ENCODE measurements at places on chromosomes 13 and 19.
A peak's percentile ranks its signal among the peaks of the same experiment; 100 is the strongest.

DNA sequence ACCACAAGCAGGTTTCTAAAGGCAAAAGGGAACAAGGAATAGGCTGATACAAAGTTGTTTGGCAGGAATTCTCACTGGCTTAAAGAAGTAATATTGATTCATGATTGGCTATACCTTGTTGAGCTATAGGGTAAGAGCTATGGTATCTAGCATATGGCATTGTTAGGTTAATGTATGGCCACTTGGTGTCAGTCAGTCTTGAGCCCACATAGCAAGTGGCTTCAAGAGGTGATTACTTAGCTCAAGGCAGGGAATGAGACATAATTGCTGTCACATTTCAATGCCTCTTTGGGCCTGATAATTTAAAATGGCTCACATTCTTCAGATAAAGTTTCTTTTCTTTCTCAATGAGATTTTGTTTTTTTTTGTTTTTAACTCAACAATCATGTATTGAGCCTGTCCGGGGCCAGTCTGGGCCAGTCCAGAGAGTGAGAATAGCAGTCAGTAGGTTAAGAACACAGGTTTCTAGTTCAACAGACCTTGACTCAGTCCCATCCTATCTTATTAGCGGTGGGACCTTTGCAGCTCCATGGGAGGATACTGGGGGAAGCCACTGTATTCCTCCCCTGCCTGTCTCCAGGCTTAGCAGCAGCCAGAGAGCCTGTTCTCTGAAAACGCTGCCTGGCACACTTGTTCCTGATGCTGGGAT lies 45.8 kb upstream of the RCBTB2 start:
- no peak overlapping the region for H3K27ac ChIP-seq
- no peak overlapping the region for H3K4me3 ChIP-seq
- H3K36me3 ChIP-seq, result no peaks in the 10 kb centered on the region
- no peak for DNase-seq

DNA sequence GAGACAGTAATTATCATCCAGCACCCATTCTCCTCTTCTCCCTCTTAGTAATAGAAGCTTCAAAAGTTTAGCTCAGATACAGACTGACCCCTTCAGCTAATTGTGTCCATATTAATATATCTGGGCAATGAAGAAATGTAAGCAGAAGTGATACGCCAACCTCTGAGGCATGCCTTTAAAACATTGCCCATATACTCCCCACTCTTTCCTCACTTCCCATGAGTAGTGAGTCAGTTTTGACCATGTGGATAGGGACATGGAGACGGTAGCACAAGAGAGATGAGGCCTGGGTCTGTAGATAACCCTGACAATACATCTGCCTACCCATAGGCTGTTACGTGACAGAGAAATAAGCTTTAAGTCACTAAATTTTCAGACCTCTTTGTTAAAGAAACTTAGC lies 147.6 kb downstream of the KCTD12 start:
- no peaks in the 10 kb centered on the region for H3K27me3 ChIP-seq
- H3K4me3 ChIP-seq, result no peak overlapping the region
- H3K4me1 ChIP-seq, result no peaks in the 10 kb centered on the region
- DNase-seq, result no peak
- no peak overlapping the region for H3K27ac ChIP-seq

DNA sequence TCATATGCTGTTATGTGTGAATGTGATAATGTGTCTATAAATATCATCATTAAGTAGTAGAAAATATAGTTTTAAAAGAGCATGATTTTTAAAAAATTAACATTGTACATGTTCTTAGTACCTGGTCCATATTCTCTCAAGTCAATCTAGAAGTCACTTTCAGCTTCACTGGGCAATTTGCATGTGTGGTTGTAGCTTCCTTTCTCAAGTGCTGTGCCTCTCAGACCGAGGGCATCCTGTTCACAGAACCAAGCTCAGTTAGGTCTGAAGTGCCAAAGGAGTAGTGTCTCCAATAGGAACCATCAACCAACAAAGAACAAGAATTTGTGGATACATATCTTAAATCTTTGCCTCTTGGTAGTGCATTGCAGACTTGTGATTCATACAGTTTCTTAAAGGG lies 541.8 kb upstream of the SLC10A2 start:
- H3K27me3 ChIP-seq, result no peaks in the 10 kb centered on the region
- H3K27ac ChIP-seq, result no peak overlapping the region
- H3K36me3 ChIP-seq, result no peaks in the 10 kb centered on the region
- H3K4me1 ChIP-seq, result no peaks in the 10 kb centered on the region
- no peak overlapping the region for H3K4me3 ChIP-seq

- H3K27ac ChIP-seq, result peak overlapping the region; percentile 20
- H3K4me3 ChIP-seq, result peak overlapping the region; percentile 70
- peaks cover 44% of the 10 kb centered on the region for H3K27me3 ChIP-seq
- DNase-seq, result no peak
These were observed 493 bp upstream of the LHFPL6 start for GRCh38 chr13:39603424-39603947.

- DNase-seq, result no peak
- H3K27me3 ChIP-seq, result no peaks in the 10 kb centered on the region
These were observed 208.0 kb downstream of the DLEU7 start for GRCh38 chr13:50635504-50635903.

DNA sequence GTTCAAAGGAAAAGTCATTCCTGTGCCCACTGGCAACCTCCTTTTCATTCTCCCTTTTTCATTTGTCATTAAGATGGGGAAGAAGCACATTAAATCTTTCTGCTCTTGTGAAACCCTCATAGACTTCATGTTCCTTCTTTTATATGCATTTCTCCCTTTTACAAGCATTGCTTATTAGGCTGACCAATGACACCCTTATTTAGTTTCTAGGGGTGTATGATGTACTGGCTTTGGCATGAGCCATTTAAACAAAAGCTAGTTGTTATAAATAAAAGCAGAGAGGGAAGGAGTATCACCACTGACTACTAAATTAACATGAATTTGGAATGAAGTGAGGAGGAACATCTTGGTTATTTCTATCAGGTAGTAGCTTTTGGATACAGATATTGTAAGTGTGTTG lies 68.2 kb upstream of the PCDH9 start:
- H3K4me3 ChIP-seq, result no peak overlapping the region
- H3K4me1 ChIP-seq, result no peaks in the 10 kb centered on the region
- no peaks in the 10 kb centered on the region for H3K27me3 ChIP-seq
- no peak for DNase-seq
- no peak overlapping the region for H3K27ac ChIP-seq

- no peak overlapping the region for H3K4me3 ChIP-seq
- no peaks in the 10 kb centered on the region for H3K27me3 ChIP-seq
- no peak for DNase-seq
- no peaks in the 10 kb centered on the region for H3K4me1 ChIP-seq
These were observed 68.2 kb downstream of the CACNA1A start for GRCh38 chr19:13437919-13438618.

GRCh38 chr19:12090807-12091206 lies 26.3 kb downstream of the ZNF844 start:
- no peak overlapping the region for H3K27ac ChIP-seq
- H3K4me1 ChIP-seq, result peaks cover 10% of the 10 kb centered on the region
- peak; percentile 88 for DNase-seq
- peak overlapping the region; percentile 24 for H3K4me3 ChIP-seq

DNA sequence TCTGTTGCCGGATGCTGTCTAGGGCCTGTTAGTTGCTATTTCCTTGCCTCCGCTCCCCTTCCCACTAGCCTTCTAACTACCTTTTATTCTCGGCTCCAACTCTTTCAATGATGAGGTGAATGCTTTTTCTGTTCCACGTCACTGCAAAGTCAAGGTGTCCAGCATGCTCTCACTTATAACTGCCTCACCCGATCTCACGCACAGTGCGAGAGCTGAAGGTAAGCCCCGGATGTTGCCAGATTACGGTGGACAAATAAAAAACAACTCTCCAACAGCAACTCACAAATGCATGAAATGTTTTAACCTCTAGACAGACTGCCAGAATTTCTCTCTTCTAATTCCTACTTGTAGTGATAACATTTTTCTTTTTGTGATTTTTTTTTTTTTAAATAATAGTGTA lies 169.9 kb downstream of the STK24 start:
- no peak for DNase-seq
- H3K27ac ChIP-seq, result no peak overlapping the region
- H3K36me3 ChIP-seq, result no peaks in the 10 kb centered on the region
- H3K4me3 ChIP-seq, result no peak overlapping the region

GRCh38 chr13:80572923-80573316 lies 232.0 kb upstream of the SPRY2 start:
- H3K27ac ChIP-seq, result no peak overlapping the region
- H3K36me3 ChIP-seq, result no peaks in the 10 kb centered on the region
- H3K27me3 ChIP-seq, result no peaks in the 10 kb centered on the region
- no peak for DNase-seq

DNA sequence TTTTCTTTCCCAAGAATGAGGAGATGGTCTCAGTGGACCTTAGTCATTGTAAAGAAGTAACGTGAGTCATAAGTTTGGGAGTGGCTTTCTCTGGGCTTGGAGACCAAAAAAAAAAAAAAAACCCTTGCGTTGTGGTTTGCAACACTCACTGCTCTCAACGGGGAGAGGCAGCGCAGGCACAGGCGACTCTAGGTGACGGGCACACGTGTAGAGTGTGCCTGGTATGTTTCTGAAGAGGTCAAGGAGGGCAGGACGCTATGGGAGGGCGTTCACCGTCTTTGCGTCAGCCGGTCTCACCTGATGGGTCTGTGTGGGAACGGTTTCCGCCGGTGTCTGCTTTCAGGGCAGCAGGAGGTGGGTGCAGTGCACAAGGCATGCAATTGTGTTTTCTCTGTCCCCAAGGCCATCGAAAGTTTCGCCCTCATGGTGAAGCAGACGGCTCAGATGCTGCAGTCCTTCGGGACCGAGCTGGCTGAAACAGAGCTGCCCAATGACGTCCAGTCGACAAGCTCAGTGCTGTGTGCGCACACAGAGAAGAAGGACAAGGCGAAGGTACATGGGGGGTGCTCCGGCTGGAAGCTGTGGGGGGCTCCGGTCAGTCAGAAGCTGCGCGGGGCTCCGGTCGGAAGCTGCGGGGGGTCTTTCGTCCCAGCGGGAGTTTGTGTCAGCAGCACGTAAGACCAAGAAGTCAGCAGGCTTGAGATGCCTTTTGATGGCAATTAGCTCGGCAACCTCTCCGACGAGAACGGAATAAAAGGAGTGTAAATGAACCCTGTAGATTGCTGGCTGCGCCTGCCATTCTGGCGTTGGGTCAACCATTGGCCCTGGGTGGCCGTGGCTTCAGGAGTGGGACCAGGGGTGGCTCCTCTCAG lies 40.8 kb upstream of the F7 start:
- no peak overlapping the region for H3K4me3 ChIP-seq
- H3K27ac ChIP-seq, result no peak overlapping the region
- DNase-seq, result no peak
- no peaks in the 10 kb centered on the region for H3K27me3 ChIP-seq
- H3K4me1 ChIP-seq, result no peaks in the 10 kb centered on the region
- no peaks in the 10 kb centered on the region for H3K36me3 ChIP-seq

DNA sequence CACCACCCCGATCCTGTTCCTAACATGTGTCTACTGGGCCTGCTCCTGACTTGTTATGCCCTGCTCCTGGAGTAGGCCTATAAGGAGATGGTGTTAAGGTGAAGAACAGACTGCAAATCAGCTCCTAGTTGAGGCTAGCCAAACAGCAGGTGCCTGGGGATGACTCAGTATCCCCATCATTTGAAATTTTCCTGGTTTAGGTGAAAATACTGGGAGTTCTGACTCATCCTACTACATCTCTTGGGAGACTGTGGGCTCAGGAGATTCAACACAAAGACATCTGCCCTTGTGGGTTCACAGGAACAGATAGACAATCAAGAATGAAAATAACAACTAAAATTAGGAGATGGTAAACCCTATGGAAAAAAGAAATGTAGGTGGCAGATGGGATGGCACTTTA lies 41.2 kb downstream of the BRD4 start:
- DNase-seq, result no peak
- H3K36me3 ChIP-seq, result peaks cover 10% of the 10 kb centered on the region
- H3K4me3 ChIP-seq, result no peak overlapping the region
- H3K27ac ChIP-seq, result peak overlapping the region; percentile 23
- peaks cover 93% of the 10 kb centered on the region for H3K4me1 ChIP-seq

DNA sequence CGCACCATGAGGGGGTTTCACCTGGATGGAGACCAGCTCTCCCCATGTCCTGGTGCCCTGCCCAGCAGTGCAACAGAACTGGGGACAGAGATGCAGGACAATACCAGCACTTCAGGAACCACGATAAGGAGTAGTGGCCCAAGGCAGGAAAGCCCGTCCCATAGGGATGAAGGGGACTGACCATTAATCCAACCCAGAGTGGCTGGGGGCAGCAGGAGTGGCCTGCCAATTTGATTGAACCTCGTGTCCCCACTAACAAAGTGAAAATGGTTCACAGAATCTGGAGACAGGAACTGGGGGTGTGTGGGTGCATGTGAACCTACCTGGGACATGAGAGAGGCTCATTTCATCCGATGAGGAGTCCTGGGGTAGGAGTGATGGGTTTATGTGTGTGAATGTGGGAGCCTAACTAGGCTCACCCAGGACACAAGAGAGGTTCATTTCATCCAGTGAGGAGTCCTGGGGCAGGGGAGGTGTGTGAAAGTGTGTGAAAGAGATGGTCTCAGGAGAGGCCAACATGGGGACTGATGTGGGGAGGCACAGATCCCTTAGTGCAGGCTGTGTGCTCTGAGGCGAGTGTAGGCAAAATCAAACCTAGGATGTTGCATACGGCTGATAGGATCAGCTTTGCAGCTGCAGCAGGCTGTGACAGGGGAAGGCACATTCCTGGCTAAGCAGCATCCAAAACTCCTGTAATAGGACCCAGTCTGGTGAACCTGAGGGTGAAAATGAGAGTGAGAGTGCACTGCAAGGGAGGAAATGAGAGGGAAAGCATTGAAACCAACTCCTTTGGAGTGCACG lies 98.2 kb downstream of the ZNF429 start:
- H3K4me1 ChIP-seq, result peaks cover 25% of the 10 kb centered on the region
- no peaks in the 10 kb centered on the region for H3K27me3 ChIP-seq
- peak overlapping the region; percentile 87 for H3K27ac ChIP-seq
- H3K36me3 ChIP-seq, result no peaks in the 10 kb centered on the region
- H3K4me3 ChIP-seq, result peak overlapping the region; percentile 81

- H3K27me3 ChIP-seq, result peaks cover 36% of the 10 kb centered on the region
- peak; percentile 36 for DNase-seq
- no peaks in the 10 kb centered on the region for H3K36me3 ChIP-seq
- H3K27ac ChIP-seq, result no peak overlapping the region
- peaks cover 6% of the 10 kb centered on the region for H3K4me1 ChIP-seq
- H3K4me3 ChIP-seq, result no peak overlapping the region
These were observed 1.1 kb downstream of the SHANK1 start for GRCh38 chr19:50718255-50719118.

DNA sequence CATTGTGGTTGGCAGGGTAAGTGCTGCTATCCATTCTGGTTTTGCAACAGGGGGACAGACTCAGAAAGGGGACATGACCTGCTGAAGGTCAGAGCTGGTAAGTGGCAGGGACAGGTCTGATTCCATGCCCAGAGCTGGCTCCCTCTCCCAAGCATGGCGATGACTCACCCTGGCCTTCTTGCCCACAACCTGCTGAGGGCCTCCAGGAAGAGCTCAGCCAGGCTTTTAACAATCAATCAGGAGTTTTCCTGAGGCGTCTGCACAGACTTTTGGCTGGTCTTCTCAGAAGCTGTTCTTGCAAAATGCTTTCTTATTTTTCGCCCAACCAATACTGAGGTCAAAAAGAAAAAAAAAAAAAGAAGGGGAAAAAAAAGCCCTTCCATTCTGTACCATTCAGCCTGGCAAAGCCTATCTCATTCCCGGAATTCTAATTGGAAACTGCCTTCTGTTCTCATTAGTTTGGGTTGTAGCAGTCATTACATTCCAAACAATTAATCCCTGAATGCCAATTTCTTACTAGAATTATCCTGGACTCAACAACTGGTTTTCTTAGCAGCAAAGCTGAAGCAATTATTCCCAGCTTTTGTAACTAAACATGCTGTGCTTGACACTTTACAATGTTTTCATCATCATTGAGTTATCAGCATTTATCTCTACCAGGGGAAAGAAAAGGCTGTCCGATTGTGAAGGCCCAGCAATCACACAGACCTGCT lies 17.7 kb downstream of the SIAH3 start:
- H3K4me1 ChIP-seq, result no peaks in the 10 kb centered on the region
- DNase-seq, result no peak
- no peaks in the 10 kb centered on the region for H3K27me3 ChIP-seq
- no peak overlapping the region for H3K27ac ChIP-seq
- H3K4me3 ChIP-seq, result no peak overlapping the region
- no peaks in the 10 kb centered on the region for H3K36me3 ChIP-seq

Measured in activated CD8-positive, alpha-beta T cell treated with anti-CD3 and anti-CD28 coated beads for 36 hours (primary cell).